ENCODE measurements at places on chromosomes 3 and 15.

DNA sequence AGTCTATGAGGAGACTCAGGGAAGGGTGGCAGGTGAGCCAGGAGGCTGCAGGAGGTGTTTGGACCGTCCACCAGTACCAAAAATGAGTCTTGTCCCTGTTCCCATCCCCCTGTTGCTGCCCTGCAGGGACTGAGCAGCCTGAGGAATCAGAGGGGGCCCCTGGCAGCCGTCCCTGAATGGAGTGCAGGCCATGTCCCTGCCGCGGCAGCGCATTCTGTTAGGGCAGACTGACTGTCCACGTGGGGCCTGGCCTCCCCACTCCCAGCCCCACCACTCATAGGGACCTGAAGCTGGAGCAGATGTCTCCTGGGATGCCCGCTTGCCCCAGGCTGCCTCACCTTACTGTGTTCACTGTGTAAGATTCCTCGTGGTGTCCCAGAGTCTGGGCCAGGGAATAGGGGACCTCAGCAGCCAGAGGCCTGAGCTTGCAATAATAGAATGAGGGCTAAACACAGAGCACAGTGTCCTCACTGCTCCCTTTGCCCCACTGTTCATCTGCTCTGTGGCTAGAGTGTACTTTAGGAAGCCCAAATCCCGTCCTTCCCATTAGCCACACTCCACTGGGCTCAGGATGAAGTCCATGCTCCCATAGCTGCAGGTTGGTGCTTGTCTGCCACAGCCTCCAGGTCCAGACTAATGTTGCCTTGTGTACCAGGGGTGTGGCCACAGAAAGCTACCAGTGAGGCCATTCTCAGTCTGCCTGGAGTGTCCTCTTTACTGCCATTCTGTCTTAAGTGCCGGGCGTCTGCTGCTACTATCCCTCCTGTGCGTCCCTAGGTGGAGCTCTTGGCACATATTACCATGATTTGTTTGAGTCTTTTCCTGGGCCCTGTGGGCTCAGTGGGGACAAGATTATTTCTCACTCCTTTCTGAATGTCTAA, 63.2 kb downstream of the HCN4 start:
- no peak for DNase-seq

GRCh38 chr15:38354315-38354929, 99.5 kb upstream of the FAM98B start:
- no peak for DNase-seq

DNA sequence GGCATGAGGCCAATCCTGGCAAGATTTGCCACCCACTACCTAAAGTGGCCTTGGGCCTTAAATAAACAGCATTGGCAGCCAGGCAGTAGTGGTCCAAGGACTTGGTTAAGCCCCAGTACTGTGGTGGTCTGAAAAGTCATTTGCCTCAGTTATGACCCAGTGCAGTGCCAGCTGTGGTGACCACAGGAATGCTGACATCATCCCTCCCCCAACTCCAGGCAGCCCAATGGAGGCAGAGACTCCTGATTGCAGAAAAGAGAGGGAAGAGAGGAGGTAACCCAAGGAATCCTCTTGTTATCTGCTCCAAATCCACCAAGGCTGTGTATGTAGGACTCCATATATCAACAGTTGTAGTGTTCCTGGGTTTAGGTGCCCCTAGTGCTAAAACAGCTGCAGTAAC, 883.6 kb downstream of the SQOR start:
- no peak for DNase-seq

- no peak for DNase-seq
Measured at GRCh38 chr3:60980342-60980692, 270.9 kb downstream of the FHIT start.

DNA sequence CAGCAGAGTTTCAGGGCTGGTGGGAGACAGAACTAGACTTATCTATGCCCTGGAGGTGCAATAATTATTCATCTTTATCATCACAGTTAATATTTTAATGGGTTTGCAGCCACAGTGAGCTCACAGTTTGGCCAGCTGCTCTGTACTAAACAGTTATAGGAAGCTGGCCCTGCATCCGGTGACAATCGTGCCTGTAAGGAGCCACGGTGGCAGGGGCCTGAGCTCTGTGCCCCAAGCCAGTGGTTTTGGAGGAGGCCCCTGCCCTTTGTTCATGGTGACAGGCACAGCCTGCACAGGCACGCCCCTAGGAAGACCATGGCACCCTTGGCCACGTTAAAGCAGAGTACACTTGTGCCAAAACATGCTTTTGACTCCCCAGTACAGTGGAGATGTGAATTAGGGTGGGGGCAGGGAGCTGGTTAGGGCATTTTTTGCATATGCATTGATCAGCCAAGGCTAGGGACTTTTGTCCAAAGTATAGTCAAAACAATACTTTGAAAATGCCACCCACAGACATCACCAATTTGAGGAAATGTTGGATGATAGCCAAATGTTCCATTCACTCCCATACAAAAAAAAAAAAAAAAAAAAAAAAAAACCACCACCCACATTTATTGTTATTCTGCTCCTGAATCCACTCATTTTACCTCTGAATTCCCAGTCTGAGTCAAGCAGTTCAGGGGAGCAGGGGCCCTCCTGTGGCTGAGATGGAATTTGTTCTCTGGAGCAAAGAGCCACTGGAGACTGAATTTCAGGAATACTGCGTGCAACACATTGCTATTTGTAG, 3.4 kb upstream of the RFTN1 start:
- peak; percentile 48 for DNase-seq

GRCh38 chr3:53168175-53168923, 7.3 kb downstream of the PRKCD start:
- DNase-seq = no peak

DNA sequence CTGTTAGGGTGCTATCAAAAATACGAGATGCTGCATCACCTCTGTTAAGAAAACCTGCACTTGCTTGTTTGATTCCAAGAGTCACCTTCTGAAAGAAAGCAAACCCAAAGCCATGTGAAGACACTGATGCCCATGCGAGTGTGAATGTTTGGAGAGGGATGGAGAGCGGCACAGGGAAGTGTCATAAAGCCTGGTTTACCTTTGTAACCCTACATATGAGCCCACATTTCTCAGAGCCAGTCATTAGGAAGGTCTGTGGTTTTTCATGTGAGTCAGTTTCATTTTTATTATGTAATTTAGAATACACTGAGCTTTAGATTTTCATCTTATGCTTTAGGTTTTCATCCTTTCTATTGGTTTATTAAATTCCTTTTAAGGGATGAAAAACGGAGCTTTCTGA, 896.8 kb downstream of the ROBO1 start:
- no peak for DNase-seq

GRCh38 chr3:138890555-138891187, 55.9 kb upstream of the PIK3CB start:
- no peak for DNase-seq

DNA sequence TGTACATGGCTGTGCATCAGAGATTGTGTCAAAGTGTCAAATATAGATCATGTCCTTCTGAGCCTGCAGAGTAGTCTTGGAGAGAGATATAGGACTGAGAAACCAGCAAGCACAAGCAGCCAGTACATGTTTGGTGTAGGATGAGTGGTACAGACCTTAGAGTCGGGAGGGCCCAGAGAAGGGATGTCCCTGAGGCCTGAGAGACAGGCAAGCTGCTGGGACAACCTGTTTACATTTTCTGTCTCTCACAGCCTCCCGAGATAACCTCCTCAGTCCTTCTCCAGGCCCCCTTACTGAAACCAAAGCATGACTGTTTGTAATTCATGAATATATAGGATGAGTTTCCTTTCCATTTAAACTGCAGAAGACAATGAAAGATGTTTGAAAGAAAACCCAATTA, 182.4 kb upstream of the STT3B start:
- no peak for DNase-seq

GRCh38 chr15:89971592-89971997, 29.5 kb upstream of the ZNF710 start:
- peak; percentile 91 for DNase-seq

DNA sequence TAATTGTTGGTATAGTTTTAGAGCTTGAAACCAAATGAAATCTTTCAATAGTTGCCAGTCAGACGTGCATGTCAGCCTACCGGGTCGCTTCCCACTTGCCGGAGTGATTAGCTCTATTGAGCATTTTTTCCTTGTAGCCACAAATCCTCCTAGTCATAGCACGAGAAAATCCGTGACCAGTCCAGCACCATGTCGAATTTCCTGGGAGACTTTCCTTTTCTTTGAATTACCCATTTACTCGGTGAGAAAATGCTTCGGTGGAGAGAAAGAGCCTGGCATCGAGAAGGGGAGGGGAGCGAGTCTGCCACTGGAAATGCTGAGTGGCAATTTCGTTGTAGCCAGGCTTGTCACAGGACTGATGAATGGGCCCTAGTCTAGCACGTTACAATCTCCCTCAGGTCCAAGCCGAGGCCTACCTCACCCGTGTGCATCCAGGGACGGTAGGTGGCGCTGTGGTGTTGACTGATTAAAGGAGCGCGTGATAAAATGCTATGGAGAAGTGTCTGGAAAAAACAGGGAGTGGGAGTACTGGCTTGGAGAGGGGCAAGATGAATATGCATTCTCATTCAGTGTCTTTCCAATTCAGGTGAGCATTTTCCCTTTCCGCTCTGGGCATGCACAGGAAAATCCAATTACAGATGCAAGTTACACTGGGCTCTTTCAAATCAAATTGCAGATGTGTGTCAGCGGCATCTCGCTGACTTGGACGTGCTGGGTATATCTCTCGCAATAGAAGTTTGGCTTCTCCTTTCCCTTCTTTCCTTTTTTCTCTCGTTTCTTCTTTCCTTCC, 238.8 kb downstream of the EDEM1 start:
- peak; percentile 67 for DNase-seq

GRCh38 chr15:55250941-55251340, 38.7 kb downstream of the RAB27A start:
- DNase-seq = no peak

- DNase-seq = no peak
Measured at GRCh38 chr3:18466136-18466535, 41.0 kb upstream of the SATB1 start.

DNA sequence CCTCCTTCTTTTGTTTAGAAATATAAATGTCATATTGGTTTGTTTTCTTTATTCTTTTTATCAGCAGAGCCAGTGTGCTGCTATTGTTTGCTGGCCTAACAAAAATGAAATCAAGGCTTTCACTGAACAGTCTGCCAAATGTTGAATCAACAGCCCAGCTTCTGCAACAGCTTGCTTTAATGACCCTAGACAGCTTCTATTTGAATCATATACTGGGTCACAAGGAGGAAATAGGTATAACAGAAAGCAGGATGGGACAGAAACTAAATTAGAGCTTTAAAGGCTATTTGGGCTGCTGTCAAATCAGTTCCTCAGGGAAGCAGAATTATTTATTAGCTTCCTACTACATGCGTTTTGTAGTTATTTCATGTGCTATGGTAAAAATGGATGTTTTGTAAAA, 12.1 kb upstream of the DNAJC13 start:
- no peak for DNase-seq

- DNase-seq = no peak
Measured at GRCh38 chr3:173685456-173685855, 287.9 kb downstream of the NLGN1 start.

GRCh38 chr3:94234177-94234788, 171.4 kb downstream of the NSUN3 start:
- DNase-seq = no peak

- no peak for DNase-seq
Measured at GRCh38 chr3:79297245-79297960, 470.4 kb downstream of the ROBO1 start.

- DNase-seq = no peak
Measured at GRCh38 chr3:72449551-72449950, 398.7 kb downstream of the SHQ1 start.

GRCh38 chr3:161104561-161105551, at the start of gene B3GALNT1:
B3GALNT1 (minus strand) TSS chr3:161105349; CDS start chr3:161086754, 18,595 bp downstream.
- peak; percentile 53 for DNase-seq

GRCh38 chr15:91896341-91897055, 43.0 kb downstream of the SLCO3A1 start:
- no peak for DNase-seq

- no peak for DNase-seq
Measured at GRCh38 chr3:195591852-195592251, 8.1 kb upstream of the APOD start.

DNA sequence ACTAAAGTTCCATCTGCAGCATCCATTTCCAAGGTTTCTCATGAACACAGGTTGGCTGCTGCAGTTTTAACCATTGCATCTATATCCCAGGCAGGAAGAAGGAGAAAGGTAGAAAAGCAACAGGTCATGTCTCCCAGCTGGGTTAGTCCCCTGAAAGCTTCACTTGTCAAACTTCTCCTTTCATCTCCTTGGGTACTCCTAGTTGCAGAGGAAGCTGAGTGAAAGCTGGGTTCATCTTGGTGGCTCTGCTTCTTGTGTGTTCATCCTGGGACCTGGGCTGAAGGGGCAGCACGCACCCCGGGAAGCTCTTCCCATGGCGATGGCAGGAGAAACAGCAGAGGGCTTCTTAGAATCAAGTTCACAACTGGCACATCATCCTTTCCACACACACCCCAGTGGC, 61.3 kb upstream of the NR2C2 start:
- DNase-seq = no peak

- no peak for DNase-seq
Measured at GRCh38 chr3:158532099-158532734, 38.8 kb upstream of the MLF1 start.

DNA sequence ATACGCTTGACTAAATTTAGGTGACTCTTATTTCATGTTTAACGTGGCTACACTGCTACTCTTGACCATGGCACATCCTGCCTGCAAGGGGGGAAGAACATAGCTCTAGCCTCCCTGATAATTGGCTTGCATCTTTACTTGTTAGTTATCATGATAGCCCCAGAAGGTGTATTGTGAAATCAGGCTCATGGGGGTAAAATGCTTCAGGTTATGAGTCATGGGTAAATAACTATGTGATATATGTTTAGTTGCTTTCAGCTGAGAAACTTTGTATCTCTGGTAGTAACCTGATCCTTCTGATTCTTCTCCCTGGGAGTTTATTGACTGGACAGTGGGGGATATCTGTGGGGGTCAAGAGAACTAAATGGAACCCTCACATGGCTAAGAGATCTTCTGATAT, 660.8 kb upstream of the UBE2E2 start:
- no peak for DNase-seq

DNA sequence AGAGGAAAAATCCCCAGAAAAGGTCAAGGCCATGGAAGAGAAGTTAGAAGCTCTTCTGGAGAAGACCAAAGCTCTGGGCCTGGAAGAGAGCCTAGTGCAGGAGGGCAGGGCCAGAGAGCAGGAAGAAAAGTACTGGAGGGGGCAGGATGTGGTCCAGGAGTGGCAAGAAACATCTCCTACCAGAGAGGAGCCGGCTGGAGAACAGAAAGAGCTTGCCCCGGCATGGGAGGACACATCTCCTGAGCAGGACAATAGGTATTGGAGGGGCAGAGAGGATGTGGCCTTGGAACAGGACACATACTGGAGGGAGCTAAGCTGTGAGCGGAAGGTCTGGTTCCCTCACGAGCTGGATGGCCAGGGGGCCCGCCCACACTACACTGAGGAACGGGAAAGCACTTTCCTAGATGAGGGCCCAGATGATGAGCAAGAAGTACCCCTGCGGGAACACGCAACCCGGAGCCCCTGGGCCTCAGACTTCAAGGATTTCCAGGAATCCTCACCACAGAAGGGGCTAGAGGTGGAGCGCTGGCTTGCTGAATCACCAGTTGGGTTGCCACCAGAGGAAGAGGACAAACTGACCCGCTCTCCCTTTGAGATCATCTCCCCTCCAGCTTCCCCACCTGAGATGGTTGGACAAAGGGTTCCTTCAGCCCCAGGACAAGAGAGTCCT, 9.0 kb downstream of the MAP1A start:
- DNase-seq = no peak

GRCh38 chr15:74320352-74321247, 46.8 kb downstream of the CYP11A1 start:
- DNase-seq = peak; percentile 46
